Neuronal stem cell (in vitro differentiated cells): ENCODE measurements at places on chromosomes 13 and 19.
A peak's percentile ranks its signal among the peaks of the same experiment; 100 is the strongest.

DNA sequence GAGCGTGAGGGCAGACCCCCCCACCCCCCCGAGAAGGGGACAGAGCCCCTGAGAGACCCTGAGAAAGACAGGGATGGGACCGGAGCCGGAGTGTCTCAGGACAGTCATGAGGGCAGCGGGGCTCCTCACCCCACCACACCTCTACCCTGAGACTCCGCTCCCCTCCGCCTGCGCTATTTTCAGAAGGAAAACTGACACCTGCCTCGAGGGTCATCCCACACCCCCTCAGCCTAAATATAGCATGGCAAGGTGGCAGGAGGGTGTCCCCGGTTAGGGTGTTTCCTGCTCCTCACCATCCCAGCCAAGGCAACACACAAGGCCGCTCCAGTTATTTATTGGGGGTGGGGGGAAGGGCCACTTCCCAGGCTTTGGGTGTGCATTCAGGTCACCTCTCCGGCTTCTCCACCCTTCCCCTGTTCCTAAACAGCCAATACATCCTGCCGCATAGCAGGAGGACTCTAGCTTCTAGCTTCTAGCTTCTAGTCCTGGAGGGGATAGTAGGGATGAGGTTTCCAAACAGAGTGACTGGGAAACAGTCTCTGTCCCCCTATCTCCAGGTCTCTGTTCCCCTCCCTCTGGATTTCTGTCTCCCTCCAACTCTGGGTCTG is 1.4 kb upstream of the NTF4 start:
- DNase-seq = no peak

- DNase-seq = peak; percentile 53
Measured at GRCh38 chr19:11203194-11204075, 6.1 kb upstream of the KANK2 start.

GRCh38 chr13:97583907-97584497 is 150.0 kb downstream of the RAP2A start:
- DNase-seq = no peak

GRCh38 chr13:42602906-42603305 is 29.0 kb downstream of the TNFSF11 start:
- no peak for DNase-seq

DNA sequence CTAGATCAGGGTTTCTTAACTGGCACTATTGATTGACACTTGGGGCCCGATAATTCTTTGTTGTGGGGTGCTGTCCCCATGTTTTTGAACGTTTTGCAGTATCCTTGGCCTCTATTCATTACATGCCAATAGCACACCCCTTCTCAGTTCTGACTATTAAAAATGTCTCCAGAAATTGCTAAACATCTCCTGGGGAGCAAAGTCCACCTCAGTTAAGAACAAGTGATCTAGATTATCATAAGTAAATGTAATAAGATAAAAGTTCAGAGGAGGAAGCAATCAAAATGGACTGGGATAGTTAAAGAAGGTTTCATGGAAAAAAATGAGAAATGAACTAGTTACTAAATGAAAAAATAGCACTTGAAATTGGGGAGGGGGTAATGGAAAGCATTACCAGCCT is 98.1 kb upstream of the MIR17HG start:
- no peak for DNase-seq

DNA sequence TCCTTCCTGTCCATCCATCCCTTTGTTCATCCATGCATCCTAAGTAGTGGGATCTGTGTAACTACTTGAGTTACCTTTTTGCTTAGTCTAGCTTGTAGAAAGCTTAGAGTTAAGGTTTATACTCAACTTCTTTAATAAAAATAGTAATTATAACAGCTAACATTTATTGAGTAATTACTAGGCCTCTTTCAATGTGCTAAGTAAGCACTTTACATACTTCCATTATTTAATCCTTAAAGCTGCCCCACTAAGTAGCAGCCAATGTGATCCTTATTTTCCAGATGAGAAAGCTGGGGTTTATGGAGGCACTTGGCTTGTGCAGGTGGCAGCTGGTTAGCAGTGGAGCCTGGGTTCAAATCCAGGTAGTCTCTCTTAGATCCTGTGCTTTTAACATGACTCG is 182.9 kb downstream of the FGF9 start:
- DNase-seq = no peak

DNA sequence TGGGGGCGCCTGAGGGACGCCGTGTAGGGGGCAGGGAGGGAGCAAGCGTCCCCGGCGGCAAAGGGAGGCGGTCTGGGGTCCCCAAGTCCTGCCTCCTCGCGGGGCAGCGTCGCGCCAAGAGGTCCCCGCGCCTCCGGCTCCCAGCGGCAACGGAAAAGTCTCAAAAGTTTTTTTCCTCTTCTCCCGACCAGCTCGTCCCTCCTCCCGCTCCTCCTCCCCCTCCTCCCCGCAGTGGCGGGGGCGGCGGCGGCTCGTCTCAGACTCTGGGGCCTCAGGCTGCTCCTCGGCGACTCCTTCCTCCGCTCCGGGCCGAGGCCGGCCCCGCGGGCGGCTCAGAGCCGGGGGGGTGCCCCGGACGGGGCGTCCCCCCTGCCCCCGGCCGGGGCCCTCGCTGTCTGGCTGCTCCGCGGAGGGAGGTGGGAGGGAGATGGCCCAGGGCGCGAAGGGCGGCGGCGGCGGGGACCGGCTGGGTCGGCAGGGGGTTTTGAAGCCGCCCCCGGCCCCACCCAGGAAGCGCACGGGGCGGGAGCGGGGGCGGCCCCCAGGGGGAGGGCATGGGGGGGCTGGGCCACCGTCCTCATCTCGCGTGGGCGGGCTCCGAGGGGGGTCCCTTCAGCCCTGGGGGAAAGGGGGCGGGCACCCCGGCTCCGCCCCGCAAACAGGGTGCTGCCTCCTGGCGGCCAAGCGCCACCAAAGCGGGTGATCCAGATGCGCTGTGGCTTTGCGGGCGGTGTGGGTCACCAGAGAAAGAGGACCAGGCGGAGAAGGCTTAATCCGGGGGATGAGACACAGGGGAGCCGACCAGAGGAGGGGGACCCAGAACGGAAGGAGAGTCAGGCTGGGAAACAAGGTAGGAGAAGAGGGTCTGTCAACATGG is at the start of gene TGFB1:
Gene TGFB1, minus strand, starts transcription at position 457 of the 877 bp plus-strand sequence. CDS start 878 bp downstream, outside the sequence.
- peak; percentile 64 for DNase-seq

DNA sequence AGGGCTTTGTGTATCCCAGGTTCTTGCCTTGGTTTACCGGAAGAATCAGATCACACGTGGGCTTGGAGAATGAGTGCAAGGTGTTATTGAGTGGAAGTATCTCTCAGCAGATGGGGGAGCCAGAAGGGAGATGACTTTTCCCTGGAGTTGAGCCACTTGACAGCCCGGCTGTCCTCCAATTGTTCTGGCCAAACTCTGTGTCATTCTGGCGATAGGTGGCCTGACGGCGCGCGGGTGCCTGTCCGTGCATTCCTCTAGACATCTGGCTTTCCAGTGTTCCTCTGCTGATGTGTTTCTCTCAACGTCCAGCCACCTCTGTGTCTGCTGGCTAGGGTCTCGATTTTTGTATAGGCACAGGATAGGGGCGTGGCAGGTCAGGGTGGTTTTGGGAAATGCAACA is 181.9 kb downstream of the SHISA2 start:
- DNase-seq = no peak

DNA sequence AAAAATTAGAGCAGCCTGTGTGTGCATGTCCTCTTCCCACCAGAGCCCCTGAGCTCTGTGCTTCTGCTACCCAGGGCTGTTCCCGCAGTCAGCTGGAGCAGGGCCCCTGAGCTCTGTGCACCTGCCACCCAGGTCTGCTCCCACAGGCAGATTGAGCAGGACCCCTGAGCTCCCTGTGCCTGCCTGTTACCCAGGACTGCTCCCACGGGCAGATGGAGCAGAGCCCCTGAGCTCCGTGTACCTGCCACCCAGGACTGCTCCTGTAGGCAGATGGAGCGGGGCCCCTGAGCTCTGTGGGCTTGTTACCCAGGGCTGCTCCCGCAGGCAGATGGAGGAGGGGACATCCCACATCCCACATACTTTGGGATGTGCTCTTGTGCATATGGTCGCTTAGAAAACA is 186.8 kb upstream of the SOX1 start:
- DNase-seq = no peak

GRCh38 chr13:31240921-31241320 is 41.1 kb downstream of the B3GLCT start:
- DNase-seq = no peak

DNA sequence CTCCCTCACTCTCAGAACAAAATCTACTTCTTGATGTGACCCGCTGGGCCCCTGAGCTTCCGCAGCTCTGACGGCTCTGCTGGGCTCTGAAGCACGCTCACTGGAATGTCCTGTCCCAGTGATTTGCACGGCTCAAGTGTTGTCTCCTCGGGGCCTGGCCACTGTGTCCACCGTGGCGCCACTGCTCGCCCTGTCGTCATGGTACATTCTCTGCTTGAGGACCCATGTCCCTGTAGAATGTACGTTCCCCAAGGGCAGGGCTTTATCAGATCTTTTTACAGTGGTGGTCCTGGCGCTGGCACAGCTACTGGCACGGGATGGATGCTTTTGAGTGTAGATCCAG is 12.1 kb downstream of the KLHL26 start:
- DNase-seq = no peak

DNA sequence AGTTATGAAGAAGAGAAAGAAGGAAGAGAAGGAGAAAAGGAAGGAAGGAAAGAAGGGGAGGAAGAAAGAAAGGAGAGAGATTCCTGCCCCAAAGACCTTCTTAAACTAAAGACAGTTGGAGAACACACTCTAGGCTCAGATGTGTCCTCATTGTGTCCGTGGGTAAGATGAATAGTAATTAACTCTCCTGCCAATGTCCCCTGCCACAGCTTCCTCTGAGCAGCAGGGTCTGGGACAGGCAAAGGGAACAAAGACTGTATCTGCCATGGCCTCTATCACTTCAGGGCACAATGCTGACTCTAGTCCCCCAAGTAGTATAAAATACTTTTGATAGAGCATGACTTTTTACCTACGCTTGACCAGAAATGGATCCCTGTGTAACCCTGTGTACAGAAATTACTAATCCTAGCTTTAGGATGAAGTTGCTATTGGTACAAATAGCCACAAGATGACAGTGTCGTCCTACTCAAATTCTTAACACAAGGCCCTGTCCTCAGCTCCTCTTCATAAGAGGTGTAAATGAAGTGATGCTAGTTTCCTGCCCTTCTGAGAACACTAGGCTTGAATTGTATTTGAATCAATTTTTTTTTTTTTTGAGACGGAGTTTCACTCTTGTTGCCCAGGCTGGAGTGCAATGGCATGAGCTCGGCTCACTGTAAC is 186.2 kb upstream of the GPR12 start:
- peak; percentile 29 for DNase-seq

DNA sequence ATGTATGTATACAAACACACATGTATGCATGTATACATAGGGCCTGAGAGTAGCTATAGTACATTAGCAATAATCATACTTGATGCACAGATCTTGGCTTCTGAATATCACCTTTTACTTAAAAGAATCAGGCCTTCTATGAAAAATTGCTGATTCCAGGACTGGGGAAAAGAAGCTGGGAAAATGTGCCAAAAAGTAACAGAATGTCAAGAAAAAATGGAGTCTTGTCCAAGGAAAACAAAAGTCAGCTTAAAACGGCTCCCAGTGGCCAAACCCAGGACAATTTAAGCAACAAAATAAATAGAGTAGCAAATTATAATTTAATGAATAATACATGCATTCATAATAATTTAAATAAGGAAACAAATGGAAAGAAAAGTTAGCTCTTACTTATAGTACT is 2104.9 kb downstream of the PCDH9 start:
- no peak for DNase-seq

- peak; percentile 48 for DNase-seq
Measured at GRCh38 chr19:51473009-51473707, 5.2 kb upstream of the CEACAM18 start.

- no peak for DNase-seq
Measured at GRCh38 chr19:39347332-39348164, 5.3 kb downstream of the SAMD4B start.

- no peak for DNase-seq
Measured at GRCh38 chr13:32687275-32687674, 101.0 kb downstream of the PDS5B start.

DNA sequence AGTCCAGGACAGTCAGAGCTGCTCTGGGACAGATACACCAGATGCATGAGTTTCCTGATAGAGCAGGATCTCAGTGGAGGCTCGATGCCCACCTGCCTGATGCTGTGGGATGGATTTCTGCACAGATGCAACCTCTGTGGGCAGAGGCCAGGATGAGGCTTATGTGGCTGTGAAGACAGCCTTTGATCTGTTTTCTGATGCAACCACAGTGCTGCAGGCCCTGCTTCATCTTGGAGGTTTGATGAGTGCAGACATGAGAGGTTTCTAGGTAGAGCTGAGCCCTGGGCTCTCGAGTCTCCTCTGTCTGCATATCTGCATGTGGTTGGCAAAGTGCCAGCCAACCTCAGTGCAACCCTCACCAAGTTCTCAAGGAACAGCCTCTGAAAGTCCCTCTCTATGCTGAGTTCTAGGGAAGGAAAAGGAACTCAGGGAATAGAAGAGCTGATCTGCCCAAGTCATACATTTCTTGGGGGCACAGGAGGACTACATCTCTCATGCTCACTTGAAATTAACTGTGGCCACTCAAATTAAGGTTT is 23.1 kb upstream of the TSHZ3 start:
- DNase-seq = no peak

- DNase-seq = no peak
Measured at GRCh38 chr13:111973605-111974340, 93.2 kb upstream of the SOX1 start.

- no peak for DNase-seq
Measured at GRCh38 chr19:1896508-1896907, 8.7 kb upstream of the ADAT3 start.

DNA sequence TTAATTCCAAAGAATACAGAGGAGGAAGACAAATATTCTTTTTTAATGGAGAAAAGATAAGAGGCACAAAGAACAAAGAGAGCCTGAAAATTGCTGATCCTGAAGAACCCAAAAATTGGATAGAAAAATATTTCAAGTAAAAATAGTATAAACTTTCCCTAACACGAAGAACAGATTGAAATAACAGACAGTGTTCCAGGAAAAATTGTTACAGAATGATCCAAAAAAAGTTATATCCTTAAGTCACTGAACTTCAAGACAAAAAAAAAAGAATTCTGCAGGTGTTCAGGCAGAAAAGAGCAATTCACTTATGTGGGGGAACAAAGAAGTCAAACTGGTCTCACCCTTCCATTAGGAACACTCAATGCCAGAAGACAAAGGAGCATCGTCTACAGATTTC is 160.2 kb downstream of the KLF12 start:
- DNase-seq = no peak

- peak; percentile 88 for DNase-seq
Measured at GRCh38 chr19:45677351-45678230, 9.6 kb downstream of the GIPR start.

- DNase-seq = no peak
Measured at GRCh38 chr19:58059671-58060078, 593 bp downstream of the ZNF135 start.

GRCh38 chr13:75760131-75761021 is 124.2 kb downstream of the LMO7 start:
- DNase-seq = no peak

GRCh38 chr19:3556978-3557460 is 367 bp downstream of the MFSD12 start:
- no peak for DNase-seq
